ENCODE measurements at places on chromosomes 4 and X.

- peak; percentile 70 for DNase-seq
These were observed 32.5 kb downstream of the DLG3 start for GRCh38 chrX:70476934-70477733.

DNA sequence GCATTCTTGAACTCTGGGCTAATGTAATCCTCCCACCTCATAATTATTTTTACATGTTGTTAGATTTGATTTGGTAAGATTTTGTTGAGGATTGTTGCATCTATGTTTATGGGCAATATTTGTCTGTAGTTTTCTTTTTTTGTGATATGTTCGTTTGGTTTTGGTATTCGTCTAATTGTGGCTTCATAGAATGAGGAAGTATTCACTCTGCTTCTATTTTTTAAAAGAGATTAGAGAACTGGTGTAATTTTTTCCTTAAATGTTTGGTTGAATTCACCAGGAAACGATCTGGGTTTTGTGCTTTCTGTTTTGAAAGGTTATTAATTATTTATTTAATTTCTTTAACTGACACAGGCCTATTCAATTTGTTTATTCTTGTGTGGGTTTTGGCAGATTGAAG is 161.2 kb upstream of the NUDT6 start:
- no peak for DNase-seq

GRCh38 chr4:9937078-9937477 is 84.2 kb downstream of the SLC2A9 start:
- DNase-seq: no peak

- DNase-seq: no peak
These were observed 85.7 kb downstream of the FAM53A start for GRCh38 chr4:1598206-1599025.

- no peak for DNase-seq
These were observed 388.6 kb downstream of the PDHA2 start for GRCh38 chr4:96228463-96228862.

GRCh38 chr4:74181219-74181618 is 23.3 kb downstream of the MTHFD2L start:
- DNase-seq: no peak

DNA sequence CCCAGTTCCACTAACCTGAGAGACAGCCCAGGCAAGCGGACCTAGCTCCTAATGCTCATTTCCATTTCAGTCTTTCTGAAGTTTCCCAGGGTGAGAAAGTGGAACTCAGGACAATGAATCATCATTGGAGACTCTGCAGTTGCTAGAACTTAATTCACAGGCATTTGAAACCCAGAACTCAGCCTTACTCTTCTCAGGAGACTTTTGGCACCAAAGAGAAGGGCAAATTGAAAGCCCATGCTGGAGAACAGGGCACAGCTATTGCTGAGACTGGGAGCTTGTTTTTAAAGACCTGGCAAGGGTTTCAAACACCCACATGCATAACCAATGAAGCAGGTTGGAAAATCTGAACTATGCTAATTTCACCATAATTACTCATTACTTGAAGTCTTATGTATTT is 36.0 kb downstream of the BST1 start:
- DNase-seq: no peak

DNA sequence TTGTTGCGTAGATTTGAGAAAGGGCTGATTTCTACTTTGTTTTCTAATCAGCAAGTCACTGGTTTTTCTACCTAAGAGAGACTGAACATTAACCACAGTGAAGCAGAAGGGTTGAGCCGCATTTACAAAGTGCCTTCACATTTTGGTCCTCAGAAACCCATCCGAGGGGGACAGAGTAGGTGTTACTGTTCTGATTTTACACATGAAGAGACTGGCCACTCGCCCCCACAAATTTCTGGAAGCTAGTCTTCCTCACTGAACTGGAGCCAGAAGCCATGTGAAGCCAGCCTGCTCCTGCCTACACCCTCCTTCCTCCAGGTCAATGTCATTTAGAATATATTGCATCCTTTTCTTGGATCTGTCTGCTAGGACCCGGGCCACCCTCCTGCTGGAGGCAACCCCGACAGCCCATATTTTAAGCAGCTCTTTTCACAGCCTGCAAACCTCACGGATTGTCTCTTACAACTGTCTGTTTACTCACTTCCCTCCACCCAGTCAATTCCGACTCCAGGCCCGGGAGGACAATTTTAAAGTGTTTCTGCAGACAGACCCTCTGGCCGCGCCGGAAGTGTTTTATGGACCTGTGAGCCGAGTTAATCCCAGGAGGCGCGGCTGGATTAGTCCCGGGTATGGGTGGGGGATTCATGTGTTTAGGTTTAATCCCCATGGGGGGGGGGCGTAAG is 73.2 kb upstream of the BCOR start:
- no peak for DNase-seq

GRCh38 chrX:87626996-87627395 is 109.4 kb downstream of the KLHL4 start:
- DNase-seq: no peak

DNA sequence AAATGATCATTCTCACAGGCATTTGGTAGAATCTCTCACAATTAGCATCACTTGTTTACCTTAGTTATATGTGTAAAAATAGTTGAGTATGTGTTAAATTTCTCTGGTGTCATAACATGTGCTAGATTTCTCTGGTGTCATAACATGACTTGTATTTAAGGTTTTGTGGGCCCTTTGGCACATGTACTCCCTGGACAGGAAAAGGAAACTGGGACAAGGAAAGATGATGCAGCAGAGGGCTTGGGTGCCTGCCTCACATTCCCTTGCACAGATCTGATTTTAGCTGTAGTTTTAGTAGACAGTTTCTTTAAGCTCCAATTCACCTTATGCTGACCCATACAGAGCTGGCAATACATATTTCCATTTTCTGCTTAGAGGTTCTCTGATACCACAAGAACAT is 726.0 kb downstream of the C4orf33 start:
- no peak for DNase-seq

- DNase-seq: peak; percentile 40
These were observed 76.6 kb downstream of the HTRA3 start for GRCh38 chr4:8345946-8346814.

GRCh38 chrX:72207366-72207765 is 25.8 kb downstream of the PIN4 start:
- DNase-seq: no peak

DNA sequence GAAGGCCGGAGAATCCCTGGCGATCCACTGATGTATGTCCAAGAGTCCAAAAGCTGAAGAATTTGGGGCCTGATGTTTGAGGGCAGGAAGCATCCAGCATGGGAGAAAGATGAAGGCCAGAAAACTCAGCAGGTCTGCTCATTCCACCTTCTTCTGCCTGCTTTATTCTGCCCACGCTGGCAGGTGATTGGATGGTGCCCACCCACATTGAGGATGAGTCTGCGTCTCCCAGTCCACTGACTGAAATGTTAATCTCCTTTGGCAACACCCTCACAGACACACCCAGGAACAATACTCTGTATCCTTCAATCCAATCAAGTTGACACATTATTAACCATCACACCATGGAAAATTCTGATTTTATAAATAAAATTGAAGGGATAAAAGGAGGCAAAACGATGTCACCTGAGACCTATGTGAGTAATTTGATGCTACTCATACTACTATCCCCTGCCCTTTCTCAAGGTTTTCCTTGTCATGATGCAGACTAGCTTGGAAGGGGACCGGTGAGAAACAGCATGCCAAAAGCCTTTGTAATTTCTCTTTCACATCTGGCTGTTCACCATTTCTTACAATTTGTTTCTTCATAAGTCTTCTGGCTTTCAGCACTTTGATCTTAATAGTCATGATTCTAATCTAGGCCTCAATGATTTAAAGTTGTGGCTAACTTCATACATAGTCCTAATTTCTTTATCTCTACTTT is 9.7 kb upstream of the PYURF start:
- DNase-seq: no peak

DNA sequence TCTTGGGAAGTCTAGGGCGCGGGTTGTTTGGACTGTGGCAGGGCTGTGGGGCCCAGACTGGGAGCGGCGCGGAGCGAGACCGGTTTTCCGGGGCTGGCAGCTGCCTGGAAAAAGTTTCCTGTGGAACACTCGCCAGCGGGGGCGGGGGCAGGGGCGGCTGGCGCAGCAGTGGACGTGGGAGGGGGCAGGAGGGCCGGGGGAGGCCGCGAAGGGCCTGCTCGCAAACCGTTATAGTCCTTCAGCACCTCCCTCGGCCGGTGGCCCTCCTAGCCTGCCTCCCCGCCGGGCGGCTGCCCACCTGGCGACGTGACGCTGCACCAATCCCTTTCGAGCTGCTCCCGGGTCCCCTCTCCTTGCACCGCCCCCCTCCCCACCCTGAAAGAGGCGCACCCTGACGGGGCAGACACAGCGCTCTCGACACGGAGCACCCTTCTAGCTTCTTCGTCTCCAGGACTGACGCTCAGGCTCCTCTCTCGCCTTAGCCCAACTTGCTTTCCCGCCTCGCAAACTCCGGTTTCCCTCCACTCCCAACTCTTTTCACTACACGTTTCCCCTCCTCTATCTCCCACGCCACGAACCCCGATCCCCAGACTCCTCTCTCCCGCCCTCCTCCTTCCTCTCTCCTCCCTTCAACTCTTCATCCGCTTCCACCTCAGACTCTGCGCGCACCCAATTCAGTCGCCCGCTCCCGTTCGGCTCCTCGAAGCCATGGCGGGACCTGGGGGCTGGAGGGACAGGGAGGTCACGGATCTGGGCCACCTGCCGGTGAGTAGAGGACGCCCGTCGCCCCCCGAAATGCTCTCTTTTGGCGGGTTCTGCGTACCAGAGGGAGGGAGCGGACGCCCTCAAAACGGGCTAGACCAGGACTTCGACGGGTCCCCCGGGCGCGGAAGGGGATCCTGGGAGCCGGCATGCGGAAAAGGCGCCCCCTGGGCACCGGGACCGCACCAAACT is at the start of gene NRK:
Gene NRK (plus strand): TSS at position 402 of the 954 bp plus-strand sequence. CDS start 307 bp downstream, at position 709.
- DNase-seq: peak; percentile 21

GRCh38 chr4:109913596-109914241 is 1.0 kb downstream of the EGF start:
- no peak for DNase-seq

- DNase-seq: no peak
These were observed 127.3 kb downstream of the DCHS2 start for GRCh38 chr4:154364066-154364845.

GRCh38 chrX:96756491-96756890 is 71.8 kb downstream of the DIAPH2 start:
- no peak for DNase-seq

GRCh38 chr4:105060628-105061027 is 86.0 kb upstream of the TET2 start:
- DNase-seq: no peak

DNA sequence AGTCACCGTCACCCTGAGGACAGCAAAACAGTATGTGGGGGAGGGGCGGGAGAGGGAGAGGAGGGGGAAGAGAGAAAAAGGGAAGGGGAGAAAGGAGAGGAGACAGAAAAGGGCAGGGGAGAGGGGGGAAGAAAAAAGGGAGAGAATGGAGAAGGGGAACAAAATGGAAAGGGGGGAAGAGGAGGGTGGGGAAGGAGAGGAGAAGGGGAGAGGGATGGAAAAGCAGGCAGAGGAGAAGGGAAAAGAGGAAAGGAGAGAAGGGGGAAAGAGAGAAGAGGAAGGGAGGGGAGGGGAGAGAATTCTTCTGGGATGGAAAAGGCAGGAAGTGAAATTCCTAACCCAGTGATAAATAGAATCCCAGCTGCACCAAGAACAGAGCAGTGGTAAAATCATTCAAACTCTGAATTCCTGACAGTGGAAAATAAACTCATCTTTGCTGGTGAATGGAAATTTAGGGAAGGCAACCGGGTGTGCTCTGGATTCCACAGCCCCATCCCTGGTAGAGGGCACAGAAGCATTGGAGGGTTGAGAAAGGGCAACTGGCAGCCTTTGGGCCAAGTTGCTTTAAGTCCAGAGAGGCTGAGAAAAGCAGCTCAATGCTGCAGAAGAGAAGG is 244.2 kb downstream of the BCOR start:
- DNase-seq: no peak

DNA sequence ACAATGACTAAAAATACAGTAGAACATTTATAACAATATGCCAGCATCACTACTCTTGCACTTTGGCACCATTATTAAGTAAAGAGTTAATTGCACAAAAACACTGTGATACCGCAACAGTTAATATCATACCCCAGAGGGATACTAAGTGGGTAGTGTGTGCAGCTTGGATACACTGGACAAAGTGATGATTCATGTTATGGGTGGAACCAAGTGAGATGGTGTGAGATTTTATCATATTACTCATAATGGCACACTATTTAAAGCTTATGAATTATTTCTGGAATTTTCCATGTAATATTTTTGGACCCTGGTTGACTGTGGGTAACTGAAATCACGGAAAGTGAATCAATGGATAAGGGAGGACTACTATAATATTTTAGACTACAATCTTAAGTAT is 265.3 kb downstream of the PCDH18 start:
- no peak for DNase-seq

DNA sequence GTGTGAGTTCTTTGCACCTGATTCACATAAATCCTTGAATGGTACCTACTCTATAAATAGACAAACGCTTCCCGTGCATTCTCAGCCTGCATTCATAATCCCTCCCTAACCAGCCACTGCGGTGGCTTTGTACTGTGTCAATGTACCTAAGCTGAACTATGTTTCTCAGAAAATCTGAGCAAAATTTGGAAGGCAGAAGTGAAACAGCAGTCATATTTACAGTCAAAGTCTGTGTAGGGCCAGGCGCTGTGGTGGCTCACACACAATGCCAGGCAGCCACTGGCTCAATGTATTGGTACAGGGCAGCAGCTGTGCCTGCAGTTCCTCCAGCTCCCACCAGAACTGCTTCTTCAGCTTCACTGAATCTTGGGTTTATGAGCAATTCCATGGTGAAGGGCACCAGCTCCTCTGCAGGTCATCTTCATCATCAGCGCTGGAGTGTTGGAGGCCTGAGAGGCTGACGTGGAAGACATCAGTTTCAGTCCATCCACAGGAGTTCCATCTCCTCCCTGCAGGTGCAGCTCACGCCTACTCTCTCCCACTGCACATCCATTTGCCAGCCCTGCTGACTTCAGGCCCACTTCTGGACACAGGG is 32.3 kb upstream of the IRF2 start:
- DNase-seq: no peak

GRCh38 chrX:37378404-37378803 is 29.2 kb downstream of the PRRG1 start:
- no peak for DNase-seq

GRCh38 chrX:48989483-48989882 is 12.6 kb downstream of the GRIPAP1 start:
- DNase-seq: no peak

GRCh38 chrX:100379388-100379986 is 30.6 kb downstream of the PCDH19 start:
- no peak for DNase-seq

GRCh38 chrX:149473966-149474365 is 31.1 kb downstream of the IDS start:
- no peak for DNase-seq

- peak; percentile 83 for DNase-seq
These were observed 496 bp upstream of the GAB1 start for GRCh38 chr4:143335979-143336780.

GRCh38 chrX:20143561-20143960 is 1.9 kb upstream of the EIF1AX start:
- no peak for DNase-seq

Measured in pancreas (tissue), 10 donors.